ENCODE measurements at places on chromosomes 11 and 22. TPM values are rescaled to one million over a fixed set of nuclear protein-coding genes. Genes with fewer than 3 reads are reported as not detected.

The GAB4 gene
- total RNA-seq, result not detected

The PNPLA5 gene
- 0.06 TPM for total RNA-seq

The TTC36 gene
- not detected for total RNA-seq

The GGTLC3 gene
- not detected for total RNA-seq

The SLC22A8 gene
- total RNA-seq, result not detected

The MCAM gene
- total RNA-seq, result 11.8 TPM

The IRF7 gene
- total RNA-seq, result 4.5 TPM

The OR10A2 gene
- total RNA-seq, result not detected

The BBOX1 gene
- not detected for total RNA-seq

The TMEM45B gene
- 0.07 TPM for total RNA-seq

The MMP7 gene
- total RNA-seq, result 23.4 TPM

The CCDC134 gene
- 3.1 TPM for total RNA-seq

The SMC1B gene
- 0.03 TPM for total RNA-seq

The FEN1 gene
- total RNA-seq, result 88.5 TPM

The CNGA4 gene
- 0.03 TPM for total RNA-seq

The SMTNL1 gene
- total RNA-seq, result not detected
